ENCODE measurements at places on chromosomes 5 and 9. TPM values are rescaled to one million over a fixed set of nuclear protein-coding genes. Genes with fewer than 3 reads are reported as not detected.

DNA sequence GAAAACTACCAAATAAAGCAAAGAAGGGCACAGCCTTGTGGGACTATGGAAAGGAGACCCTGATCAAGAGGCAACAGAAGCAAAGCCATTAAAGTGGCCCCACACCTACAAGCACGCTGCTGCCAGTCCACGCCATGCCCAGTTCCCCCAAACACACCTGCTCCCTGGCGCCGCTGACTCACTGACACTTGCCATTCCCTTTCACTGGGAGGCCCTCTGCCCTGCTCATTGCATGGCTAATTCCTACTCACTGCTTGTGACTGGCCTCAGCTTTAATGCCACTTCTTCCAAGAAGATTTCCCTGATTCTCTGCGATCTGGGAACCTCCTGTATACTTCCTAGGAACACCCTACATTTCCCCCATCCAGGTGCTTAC lies 71.2 kb upstream of the TAF1L start:
- DNase-seq: no peak

DNA sequence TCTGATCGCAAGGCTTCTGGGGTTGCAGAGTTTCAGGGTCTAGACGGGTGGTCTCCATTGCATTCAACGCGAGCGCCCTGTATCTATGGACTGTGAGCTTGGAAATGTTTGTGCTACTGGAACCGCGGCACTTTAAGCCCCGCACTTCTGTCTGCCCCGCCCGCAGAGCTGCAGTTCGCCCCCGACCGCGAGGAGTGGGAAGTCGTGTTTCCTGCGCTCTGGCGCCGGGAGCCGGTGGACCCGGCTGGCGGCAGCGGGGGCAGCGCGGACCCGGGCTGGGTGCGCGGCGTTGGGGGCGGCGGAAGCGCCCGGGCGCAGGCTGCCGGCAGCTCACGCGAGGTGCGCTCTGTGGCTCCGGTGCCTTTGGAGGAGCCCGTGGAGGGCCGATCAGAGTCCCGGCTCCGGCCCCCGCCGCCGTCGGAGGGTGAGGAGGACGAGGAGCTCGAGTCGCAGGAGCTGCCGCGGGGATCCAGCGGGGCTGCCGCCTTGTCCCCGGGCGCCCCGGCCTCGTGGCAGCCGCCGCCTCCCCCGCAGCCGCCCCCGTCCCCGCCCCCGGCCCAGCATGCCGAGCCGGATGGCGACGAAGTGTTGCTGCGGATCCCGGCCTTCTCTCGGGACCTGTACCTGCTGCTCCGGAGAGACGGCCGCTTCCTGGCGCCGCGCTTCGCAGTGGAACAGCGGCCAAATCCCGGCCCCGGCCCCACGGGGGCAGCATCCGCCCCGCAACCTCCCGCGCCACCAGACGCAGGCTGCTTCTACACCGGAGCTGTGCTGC lies 1.0 kb downstream of the ADAMTS19 start:
- peak; percentile 64 for DNase-seq

- DNase-seq: no peak
Observed at GRCh38 chr9:94900222-94901018, 173.9 kb downstream of the AOPEP start.

GRCh38 chr9:120893611-120894307 lies 16.8 kb upstream of the PHF19 start:
- no peak for DNase-seq

RNF180 gene
- 12.5 TPM for total RNA-seq

TTC39B gene
- total RNA-seq: 1.4 TPM

MARCOL gene
- total RNA-seq: not detected

SPINK13 gene
- total RNA-seq: not detected

CHSY3 gene
- total RNA-seq: 0.62 TPM
